ENCODE measurements at places on chromosomes 13 and 19.

DNA sequence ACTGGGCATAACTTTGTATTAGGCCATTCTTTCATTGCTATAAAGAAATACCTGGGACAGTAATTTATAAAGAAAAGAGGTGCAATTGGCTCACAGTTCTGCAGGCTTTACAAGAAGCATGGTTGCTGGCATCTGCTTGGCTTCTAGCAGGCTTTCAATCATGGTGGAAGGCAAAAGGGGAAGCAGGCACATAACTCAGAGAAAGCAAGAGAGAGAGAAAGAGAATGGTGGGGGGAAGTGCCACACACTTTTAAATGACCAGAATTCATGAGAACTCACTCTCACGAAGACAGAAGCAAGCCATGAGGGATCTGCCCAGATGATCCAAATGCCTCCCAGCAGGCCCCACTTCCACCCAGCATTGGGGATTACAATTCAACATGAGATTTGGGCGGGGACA is 179.7 kb downstream of the SPRY2 start:
- no peak for DNase-seq

GRCh38 chr13:33862016-33862415 is 44.1 kb downstream of the RFC3 start:
- DNase-seq = no peak

- DNase-seq = no peak
Observed at GRCh38 chr13:40458720-40458990, 207.8 kb downstream of the FOXO1 start.

DNA sequence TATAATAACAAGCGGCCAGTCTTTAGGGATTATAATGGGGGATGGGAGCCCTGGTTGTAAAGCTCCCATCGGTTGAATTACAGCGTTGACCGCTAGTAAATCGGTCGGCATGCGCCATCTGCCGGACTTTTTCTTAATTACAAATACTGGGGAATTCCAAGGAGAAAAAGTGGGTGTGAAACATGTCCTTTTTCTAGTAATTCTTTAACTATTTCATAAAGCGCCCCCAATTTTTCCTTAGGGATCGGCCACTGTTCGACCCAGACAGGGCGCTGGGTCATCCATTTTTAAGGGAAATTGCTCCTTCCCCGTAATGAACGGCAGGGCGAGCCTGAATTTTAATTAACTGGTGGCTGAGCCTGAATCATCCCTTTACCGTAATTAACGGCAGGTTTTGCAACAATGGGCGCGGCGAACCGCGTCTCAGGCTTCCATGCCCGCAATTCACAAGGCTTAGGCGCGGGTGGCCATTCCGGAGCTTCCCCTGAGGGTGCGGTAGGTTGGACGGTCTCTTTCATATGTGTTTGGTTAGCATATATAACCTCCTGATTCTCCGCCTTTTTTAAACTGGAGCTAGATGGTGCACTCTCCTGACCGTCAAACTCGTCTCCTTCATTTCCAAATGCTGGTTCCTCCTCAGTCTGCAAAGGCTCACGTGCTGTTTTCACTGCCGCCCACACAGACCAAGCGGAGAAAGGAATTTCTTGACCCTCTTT is 30.2 kb upstream of the EVI5L start:
- DNase-seq = no peak

DNA sequence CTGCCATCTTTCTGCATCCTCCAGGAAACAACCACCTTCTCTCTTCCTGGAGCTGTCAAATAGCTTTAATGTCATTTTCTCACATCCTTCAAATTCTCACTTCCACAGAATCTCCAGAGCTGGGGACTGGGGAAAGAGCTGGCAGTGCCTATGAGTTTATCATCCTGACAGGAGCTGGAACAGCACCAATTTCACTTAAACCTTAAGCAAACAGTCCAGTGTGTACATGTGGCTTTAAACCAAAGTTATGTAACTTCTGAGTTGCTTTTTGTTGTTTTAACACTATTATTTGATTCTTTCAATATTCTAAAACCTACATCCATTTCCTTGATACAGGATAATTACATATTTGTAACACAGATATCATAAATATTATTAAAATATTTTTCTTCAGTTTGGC is 331.5 kb upstream of the ARGLU1 start:
- no peak for DNase-seq

DNA sequence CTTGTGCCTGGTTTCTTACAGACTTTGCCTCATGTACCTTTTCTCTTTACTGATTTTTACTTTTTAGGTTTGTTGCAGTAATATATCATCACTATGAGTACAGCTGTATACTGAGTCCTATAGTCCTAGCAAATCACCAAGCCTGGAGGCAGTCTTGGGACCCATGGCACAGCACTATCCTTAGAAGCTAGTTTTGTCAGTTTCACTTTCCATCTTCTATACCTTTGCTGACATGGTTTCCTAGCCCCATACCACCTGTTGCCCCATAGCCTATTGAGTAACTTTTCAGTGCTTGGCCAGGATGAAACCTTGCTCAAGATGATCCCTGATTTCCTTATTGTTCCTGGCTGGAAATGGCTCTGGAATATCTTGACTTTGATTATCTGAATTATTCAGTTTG is 826.4 kb downstream of the GPC5 start:
- no peak for DNase-seq

GRCh38 chr13:97214921-97215320 is 7.2 kb upstream of the MBNL2 start:
- no peak for DNase-seq

DNA sequence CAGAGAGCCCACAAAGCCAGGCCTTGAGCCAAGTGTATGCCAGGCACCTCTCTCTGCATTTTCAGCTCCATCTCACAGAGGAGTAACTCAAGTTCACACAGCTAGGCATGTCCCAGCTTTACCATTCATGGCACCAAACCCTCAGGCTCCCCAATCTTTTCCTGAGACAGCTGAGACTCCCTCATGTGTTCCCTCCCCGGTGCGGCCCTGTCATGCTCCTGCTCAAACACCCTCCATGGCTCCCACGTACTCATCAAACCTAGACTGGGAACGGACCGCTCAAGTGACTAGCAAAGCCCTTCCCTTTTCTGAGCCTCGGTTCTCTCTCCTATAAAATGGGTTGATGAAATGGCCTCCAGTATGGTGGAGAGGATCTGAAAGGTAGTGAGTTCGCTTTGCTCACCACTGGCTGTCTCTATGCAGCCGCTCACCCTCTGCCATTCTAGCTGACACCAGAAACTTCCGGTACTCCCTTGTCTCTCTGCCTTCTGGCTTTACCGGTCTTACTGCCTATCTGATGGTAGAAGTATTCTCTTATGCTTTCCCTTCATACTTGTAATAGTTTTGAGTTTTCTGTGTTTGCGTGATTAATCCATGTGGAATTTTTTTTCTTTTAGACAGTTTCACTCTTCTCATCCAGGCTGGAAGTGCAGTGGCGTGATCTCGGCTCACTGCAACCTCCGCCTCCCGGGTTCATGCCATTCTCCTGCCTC is 7.8 kb upstream of the SLC44A2 start:
- no peak for DNase-seq

GRCh38 chr13:45255247-45255987 is 54.6 kb upstream of the KCTD4 start:
- no peak for DNase-seq

- no peak for DNase-seq
Observed at GRCh38 chr13:110466266-110466915, 95.1 kb downstream of the RAB20 start.

GRCh38 chr13:107461751-107462150 is 753.6 kb downstream of the LIG4 start:
- no peak for DNase-seq

DNA sequence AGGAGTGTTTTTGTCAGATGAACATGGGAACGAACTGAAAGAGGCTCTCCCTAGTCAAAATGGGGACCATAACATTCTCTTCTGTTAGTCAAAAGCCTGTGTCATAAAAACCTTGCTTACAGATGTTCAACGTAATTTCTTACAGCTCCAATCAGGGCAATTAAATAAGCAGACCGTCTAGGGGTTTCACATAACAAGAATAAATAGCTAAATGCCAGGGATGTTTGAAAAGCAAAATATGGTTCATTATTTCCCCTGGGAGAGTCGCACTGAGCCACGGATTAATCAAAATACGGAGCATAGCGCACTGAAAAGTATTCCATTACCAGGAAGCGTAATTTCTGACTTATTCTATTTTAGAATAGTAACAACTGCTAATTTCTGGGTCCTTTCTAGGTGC is 63.7 kb upstream of the MRI1 start:
- no peak for DNase-seq

GRCh38 chr13:98687319-98687718 is 65.2 kb downstream of the SLC15A1 start:
- no peak for DNase-seq

GRCh38 chr13:20035130-20035529 is 76.6 kb downstream of the ZMYM2 start:
- no peak for DNase-seq

- DNase-seq = no peak
Observed at GRCh38 chr19:14413693-14414181, 5.4 kb downstream of the DDX39A start.

GRCh38 chr13:75693227-75693626 is 57.1 kb downstream of the LMO7 start:
- DNase-seq = no peak

- DNase-seq = no peak
Observed at GRCh38 chr13:43128504-43128961, 105.1 kb downstream of the DNAJC15 start.

DNA sequence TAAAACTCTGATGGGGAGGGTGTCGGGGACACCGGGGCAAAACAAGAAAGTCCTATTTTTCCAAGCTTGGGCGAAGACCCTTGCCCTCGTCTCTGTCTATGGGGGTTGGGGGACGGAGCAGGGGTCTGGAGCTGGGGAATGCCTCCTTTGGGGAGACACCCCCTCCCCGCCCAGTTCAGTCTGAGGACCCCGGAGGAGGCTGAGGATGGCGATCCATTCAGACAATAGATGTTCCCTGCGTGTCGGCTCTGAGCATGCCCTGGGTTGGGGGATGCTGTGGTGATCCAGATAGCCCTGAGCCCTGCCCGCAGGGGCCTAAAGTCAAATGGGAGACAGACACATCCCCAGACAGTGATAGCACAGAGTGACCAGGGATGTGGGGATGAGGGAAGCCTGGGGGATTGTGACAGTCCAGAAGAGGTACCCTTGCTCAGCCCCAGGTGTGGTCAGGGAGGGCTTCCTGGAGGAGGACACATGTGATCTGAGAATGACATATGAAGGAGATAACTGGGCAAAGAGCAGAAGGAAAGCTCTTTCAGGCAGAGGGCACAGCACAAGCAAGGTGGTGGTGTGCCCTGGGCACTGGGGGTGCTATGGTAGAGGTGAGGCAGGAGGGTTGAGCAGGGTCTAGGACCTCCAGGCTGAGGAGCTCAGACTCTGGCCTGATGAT is 9.1 kb downstream of the LRFN3 start:
- DNase-seq = no peak

DNA sequence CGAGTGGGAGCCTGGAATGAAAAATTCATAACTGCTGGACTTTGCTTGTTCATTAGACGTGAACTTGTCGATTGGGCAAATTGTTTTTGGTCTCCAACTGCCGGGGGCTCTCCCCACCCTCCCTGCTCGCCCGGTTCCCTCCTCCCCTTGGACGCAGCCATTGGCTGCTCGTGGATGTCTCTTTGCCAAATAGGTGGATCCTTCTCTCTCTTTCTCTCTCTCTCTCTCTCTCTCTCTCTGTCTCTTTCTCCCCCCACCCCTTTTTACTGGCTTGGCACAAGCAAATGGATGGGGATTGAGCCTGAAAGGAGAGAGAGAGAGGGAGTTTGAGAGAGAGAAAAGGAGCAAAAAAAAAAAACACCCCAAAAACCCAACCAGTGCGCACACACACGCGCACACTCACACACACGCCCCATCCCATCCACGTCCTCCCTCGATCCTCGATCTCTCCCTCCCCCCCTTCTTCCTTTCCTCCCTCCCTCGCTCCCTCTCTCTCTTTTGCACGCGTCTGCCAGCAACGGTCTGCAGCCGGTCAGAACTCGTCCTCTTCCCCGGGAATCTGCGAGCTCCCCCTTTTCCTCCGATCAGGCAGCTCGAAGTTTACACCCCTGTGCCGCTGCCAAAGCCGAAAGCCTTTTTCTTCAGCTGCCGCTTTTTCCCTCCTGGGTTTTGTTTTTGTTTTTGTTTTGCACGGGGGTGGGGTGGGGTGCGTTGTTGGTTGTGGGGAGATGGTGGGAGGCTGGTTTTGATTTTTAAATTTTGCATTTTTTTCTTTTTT is 27.8 kb downstream of the NFIX start:
- peak; percentile 93 for DNase-seq
